Tibial nerve (tissue), 4 donors: ENCODE measurements at places on chromosomes 2 and 18. TPM values are rescaled to one million over a fixed set of nuclear protein-coding genes. Genes with fewer than 3 reads are reported as not detected.
A peak's percentile ranks its signal among the peaks of the same experiment; 100 is the strongest.

The TEX44 gene
- total RNA-seq: not detected

The MRPL53 gene
- total RNA-seq: 37.7 TPM

The SCN3A gene
- 1.8 TPM for total RNA-seq

The CROCC2 gene
- 1.2 TPM for total RNA-seq

GRCh38 chr2:157107877-157108276 lies 149.6 kb upstream of the GALNT5 start:
- no peaks in the 10 kb centered on the region for H3K36me3 ChIP-seq
- H3K27me3 ChIP-seq: no peaks in the 10 kb centered on the region
- no peak for DNase-seq
- no peak overlapping the region for H3K4me3 ChIP-seq
- no peak overlapping the region for H3K27ac ChIP-seq

DNA sequence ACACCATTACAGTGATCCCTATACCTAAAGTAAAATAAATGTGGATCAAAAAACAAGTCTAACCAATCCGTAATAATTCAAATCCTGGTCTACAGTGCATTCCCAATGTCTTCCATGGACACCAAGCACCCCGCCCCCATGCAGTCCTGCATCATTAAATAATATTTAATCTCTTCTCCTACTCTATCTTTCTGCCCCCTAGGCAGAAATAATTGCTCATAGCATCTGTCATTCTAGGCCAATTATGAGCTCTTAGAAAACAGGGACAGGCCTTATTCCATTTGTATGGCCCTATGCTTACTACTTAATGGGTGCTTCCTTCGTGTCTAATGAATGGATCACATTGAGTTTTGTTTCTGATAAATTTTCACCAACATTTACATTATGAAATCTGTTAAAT lies 66.4 kb downstream of the PAX3 start:
- no peaks in the 10 kb centered on the region for H3K4me1 ChIP-seq
- H3K4me3 ChIP-seq: no peak overlapping the region
- H3K27ac ChIP-seq: no peak overlapping the region
- DNase-seq: no peak
- H3K36me3 ChIP-seq: no peaks in the 10 kb centered on the region

- no peaks in the 10 kb centered on the region for H3K27me3 ChIP-seq
- no peaks in the 10 kb centered on the region for H3K36me3 ChIP-seq
- H3K27ac ChIP-seq: no peak overlapping the region
- DNase-seq: no peak
Observed at GRCh38 chr2:137797641-137798040, 166.6 kb upstream of the HNMT start.

GRCh38 chr2:16755442-16755841 lies 89.8 kb upstream of the CYRIA start:
- H3K27me3 ChIP-seq: no peaks in the 10 kb centered on the region
- peak; percentile 23 for DNase-seq
- H3K4me3 ChIP-seq: no peak overlapping the region
- no peaks in the 10 kb centered on the region for H3K4me1 ChIP-seq

GRCh38 chr2:226362980-226363379 lies 436.6 kb downstream of the IRS1 start:
- no peaks in the 10 kb centered on the region for H3K27me3 ChIP-seq
- H3K4me3 ChIP-seq: no peak overlapping the region
- no peak for DNase-seq
- no peak overlapping the region for H3K27ac ChIP-seq
- no peaks in the 10 kb centered on the region for H3K4me1 ChIP-seq
